ENCODE measurements at places on chromosomes 5 and 9. TPM values are rescaled to one million over a fixed set of nuclear protein-coding genes. Genes with fewer than 3 reads are reported as not detected.

DNA sequence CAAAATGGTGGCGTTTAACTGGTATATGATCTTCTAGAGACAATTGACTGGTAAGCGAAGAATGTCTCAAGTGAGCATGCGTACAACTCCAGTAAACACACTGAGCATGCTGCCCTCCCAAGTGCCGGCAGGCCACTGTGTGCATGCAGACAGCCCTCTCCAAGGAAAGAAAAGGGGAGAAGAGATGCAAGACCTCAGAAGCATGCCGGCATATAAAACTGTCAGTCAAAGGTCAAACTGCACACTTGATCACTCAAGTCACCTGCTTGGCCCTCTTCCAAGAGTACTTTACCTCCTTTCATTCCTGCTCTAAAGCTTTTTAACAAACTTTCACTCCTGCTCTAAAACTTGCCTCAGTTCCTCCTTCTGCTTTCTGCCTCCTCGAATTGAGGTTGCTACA, 910.2 kb downstream of the TAF11L14 start:
- H3K4me3 ChIP-seq: no peak overlapping the region
- no peaks in the 10 kb centered on the region for H3K27me3 ChIP-seq
- no peaks in the 10 kb centered on the region for H3K4me1 ChIP-seq
- no peak overlapping the region for H3K27ac ChIP-seq

GRCh38 chr5:43363445-43364152, 48.6 kb downstream of the CCL28 start:
- H3K4me3 ChIP-seq: no peak overlapping the region
- no peak for DNase-seq
- no peak overlapping the region for H3K27ac ChIP-seq
- H3K27me3 ChIP-seq: no peaks in the 10 kb centered on the region
- H3K4me1 ChIP-seq: no peaks in the 10 kb centered on the region

DNA sequence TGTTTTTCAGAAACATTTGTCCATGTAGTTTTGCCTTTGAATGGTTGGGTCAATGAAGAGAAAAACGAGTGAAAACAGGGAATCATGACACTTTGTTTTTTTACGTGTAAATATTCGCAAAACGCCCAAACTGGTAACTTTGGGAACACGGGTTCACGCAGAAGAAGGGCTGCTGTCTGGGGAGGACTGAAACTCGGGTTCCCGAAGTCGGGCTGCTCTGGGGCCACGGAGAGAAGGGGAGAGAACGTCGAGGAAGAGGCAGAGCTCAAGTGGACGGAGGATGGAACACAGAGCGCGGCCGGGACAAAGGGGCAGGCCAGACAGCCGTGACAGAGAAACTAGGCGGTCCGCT, 478 bp upstream of the SETD9 start:
- no peak for DNase-seq
- H3K27me3 ChIP-seq: no peaks in the 10 kb centered on the region
- H3K27ac ChIP-seq: peak overlapping the region; percentile 88
- peaks cover 11% of the 10 kb centered on the region for H3K4me1 ChIP-seq
- H3K36me3 ChIP-seq: no peaks in the 10 kb centered on the region

- peaks cover 77% of the 10 kb centered on the region for H3K4me1 ChIP-seq
- peak overlapping the region; percentile 87 for H3K4me3 ChIP-seq
- no peak for DNase-seq
- H3K36me3 ChIP-seq: peaks cover 15% of the 10 kb centered on the region
Measured at GRCh38 chr9:121368138-121368522, 1.9 kb downstream of the STOM start.

GRCh38 chr5:116521173-116521872, 53.3 kb downstream of the SEMA6A start:
- H3K27me3 ChIP-seq: no peaks in the 10 kb centered on the region
- H3K27ac ChIP-seq: no peak overlapping the region
- peaks cover 1% of the 10 kb centered on the region for H3K4me1 ChIP-seq
- no peak overlapping the region for H3K4me3 ChIP-seq
- DNase-seq: no peak

Gene PITX1
- total RNA-seq: not detected

DNA sequence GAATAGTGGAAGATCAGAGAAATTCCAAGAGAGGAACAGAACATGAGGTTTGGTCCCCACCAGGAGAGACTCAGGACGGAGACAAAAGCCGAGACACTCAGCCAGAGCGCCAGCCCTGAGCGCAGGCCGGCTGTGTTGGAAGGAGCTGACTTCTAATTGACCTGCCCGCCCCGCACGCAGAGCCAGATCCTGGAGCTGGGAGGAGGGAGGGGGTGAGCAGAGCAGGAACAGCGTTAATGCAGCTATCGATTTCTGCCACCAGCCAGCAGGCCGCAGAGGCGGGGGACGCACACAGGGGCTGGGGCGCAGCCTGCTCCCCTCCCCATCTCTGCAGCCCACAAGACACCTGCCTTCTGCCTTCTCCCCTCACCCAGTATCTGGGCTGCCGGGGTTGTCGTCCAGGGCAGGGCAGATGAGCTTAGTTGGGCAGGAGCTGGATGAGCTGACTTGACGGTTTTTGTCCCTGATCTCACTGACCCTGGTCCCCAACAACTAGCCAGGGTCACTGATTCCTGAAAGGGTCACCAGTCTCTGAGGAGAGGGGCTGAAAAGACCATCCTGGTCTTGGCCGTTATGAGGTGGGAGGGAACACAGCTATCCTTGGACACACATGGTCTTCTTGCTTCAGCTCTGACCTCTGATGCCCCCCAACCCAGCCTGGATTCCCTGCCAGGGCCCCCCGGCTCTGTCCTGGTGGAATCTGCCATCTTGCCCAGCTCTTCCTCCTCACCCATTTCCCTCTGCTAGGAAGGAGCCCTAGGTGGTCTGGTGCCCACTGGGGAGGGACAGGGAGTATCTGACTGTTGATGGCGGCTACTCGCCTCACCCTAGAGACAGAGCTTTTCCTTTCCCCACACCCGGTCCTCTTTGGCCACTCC, 29.8 kb downstream of the CXXC5 start:
- H3K27ac ChIP-seq: no peak overlapping the region
- DNase-seq: no peak
- no peaks in the 10 kb centered on the region for H3K27me3 ChIP-seq
- H3K4me1 ChIP-seq: peaks cover 15% of the 10 kb centered on the region
- peaks cover 20% of the 10 kb centered on the region for H3K36me3 ChIP-seq
- no peak overlapping the region for H3K4me3 ChIP-seq

DNA sequence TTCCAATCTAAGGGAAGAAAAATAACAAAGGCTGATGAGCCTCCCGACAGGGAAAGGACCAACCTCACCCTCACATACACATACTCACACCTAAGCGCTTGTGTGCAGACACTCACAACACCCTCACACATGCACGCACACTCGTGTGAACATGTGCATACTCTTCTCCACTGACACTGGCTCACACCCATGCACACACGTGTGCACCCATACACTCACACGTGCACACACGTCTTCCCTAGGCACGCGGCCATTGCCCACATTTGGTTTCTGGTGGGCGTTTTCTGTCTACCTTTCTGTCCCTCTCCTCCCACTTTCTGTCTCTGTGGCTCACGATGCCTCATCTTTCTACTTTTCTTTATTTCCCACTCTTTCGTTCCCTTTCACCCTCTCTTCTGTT, 169.7 kb upstream of the MVB12B start:
- H3K36me3 ChIP-seq: no peaks in the 10 kb centered on the region
- H3K27ac ChIP-seq: no peak overlapping the region
- H3K4me1 ChIP-seq: no peaks in the 10 kb centered on the region
- DNase-seq: peak; percentile 23
- H3K4me3 ChIP-seq: no peak overlapping the region
- peaks cover 13% of the 10 kb centered on the region for H3K27me3 ChIP-seq

- DNase-seq: no peak
- H3K27me3 ChIP-seq: no peaks in the 10 kb centered on the region
- H3K36me3 ChIP-seq: no peaks in the 10 kb centered on the region
- no peak overlapping the region for H3K4me3 ChIP-seq
- no peaks in the 10 kb centered on the region for H3K4me1 ChIP-seq
Measured at GRCh38 chr5:35561396-35561795, 56.3 kb upstream of the SPEF2 start.

DNA sequence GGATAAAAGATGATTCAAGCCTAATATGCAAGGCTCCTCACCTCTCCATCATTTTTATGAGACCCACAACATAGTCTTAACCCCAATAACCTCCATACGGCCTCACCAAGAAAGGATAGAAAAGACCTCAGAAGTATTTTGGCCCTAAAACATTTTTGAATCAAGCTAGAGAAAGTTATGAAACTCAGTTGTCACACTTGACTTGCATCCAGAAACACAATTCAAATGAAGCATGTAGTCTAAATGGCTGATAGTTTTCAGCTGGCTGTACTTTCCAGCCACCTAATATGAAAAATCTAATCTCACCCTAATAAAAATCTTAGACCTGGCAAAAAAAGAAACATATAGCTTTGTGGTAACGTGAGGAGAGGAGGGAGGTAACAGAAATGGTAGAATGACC, 116.1 kb downstream of the ARL15 start:
- H3K27me3 ChIP-seq: no peaks in the 10 kb centered on the region
- DNase-seq: no peak
- H3K36me3 ChIP-seq: no peaks in the 10 kb centered on the region

Gene SHISAL2B
- total RNA-seq: not detected

GRCh38 chr5:61256474-61256873, 75.6 kb upstream of the ZSWIM6 start:
- no peak overlapping the region for H3K27ac ChIP-seq
- no peaks in the 10 kb centered on the region for H3K27me3 ChIP-seq
- H3K4me1 ChIP-seq: peaks cover 3% of the 10 kb centered on the region
- no peak overlapping the region for H3K4me3 ChIP-seq

DNA sequence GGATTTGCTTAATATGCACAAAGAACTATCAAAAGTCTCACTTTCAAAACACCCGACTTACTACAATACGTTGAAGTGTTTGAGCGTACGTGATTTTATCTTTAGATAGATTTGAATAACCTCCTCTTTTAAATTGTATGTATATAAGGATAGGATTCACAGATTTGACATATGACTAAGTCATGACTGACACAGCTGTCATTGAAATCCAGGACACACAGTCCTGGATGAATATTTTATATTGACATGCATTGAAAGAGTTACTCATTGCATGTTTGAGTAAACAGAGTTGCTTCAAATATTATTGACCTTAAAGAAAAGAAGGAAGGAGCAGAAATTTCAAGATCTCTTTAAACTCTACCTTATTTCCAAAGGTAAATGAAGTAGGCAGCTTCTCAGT, 3.3 kb downstream of the MUSK start:
- DNase-seq: no peak
- H3K36me3 ChIP-seq: no peaks in the 10 kb centered on the region
- no peak overlapping the region for H3K4me3 ChIP-seq
- no peaks in the 10 kb centered on the region for H3K27me3 ChIP-seq

DNA sequence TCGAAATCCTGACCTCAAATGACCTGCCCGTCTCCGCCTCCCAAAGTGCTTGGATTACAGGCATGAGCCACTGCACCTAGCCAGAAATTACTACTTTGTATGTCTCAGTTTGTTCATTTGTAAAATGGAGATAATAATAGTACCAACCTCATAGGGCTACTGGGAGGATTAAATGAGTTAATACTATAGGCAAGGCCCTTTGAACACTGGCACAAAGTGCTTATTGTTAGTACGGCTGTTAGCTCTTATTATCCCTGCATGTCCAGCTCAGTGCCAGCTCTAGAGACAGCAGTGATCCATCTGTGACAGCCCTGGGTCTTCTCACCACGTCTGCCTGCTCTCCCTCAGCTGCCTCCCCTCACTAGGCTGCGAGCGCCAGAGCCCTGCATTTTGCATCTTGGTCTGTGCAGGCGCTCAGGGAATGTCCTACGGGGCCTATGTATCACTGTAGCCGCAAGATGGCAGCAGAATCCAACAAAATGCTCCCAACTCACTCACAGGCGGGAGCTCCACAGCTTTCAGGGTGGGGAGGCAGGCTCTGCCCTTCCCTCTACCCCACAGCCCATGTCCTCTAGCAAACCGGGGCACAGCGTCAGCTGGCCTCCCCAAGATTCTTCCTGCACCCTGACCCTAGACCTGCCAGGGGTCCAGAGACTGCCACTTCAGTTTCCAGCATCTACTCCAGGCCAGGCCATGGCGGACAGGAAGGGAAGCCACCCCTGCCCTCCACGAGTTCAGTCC, 17.7 kb upstream of the AKNA start:
- H3K27me3 ChIP-seq: no peaks in the 10 kb centered on the region
- H3K4me3 ChIP-seq: no peak overlapping the region
- no peaks in the 10 kb centered on the region for H3K36me3 ChIP-seq
- H3K4me1 ChIP-seq: no peaks in the 10 kb centered on the region
- H3K27ac ChIP-seq: no peak overlapping the region

Gene PCDHA1
- total RNA-seq: not detected

DNA sequence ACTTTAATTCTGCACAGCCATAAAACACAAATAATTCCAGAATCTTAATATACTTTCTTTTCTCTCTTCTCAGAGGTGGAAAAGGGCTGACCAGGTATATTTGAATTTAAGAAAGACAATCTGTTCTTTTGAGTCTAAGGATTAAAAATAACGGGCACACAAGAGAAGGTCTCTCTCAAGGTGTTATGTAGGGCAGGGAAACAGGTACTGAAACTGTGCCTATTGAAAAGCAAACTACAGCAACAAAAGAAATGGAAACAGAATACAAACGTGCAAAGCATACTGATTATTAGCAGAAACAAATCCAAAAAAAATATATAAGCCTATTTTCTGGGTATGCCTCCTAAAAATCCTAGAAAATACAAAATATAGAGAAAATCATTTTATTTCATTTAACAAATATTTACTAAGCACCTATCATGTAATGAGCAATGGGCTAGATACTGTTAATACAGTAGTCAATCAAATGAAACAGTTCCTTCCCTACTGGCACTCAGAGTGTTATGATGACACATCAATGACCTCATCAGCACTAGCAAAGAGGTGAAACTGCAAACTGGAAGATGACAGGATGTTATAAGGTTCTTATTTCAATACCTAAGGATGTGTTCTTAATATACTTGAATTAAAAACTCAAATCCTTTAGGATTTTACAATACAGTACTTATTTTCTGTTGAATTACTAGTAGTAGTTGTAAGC, 87.7 kb downstream of the AUH start:
- DNase-seq: no peak
- no peaks in the 10 kb centered on the region for H3K27me3 ChIP-seq
- no peaks in the 10 kb centered on the region for H3K36me3 ChIP-seq
- H3K4me1 ChIP-seq: no peaks in the 10 kb centered on the region
- no peak overlapping the region for H3K27ac ChIP-seq
- no peak overlapping the region for H3K4me3 ChIP-seq

GRCh38 chr5:151819830-151820229, 48.1 kb downstream of the G3BP1 start:
- H3K27ac ChIP-seq: no peak overlapping the region
- no peaks in the 10 kb centered on the region for H3K27me3 ChIP-seq
- peaks cover 3% of the 10 kb centered on the region for H3K36me3 ChIP-seq
- no peaks in the 10 kb centered on the region for H3K4me1 ChIP-seq

Gene OR1Q1
- not detected for total RNA-seq

- H3K27ac ChIP-seq: no peak overlapping the region
- H3K4me3 ChIP-seq: no peak overlapping the region
- H3K4me1 ChIP-seq: no peaks in the 10 kb centered on the region
Measured at GRCh38 chr5:83714810-83715209, 5.8 kb downstream of the HAPLN1 start.

Gene IRGM
- total RNA-seq: not detected

Gene RLN2
- not detected for total RNA-seq

- H3K27ac ChIP-seq: no peak overlapping the region
- peaks cover 10% of the 10 kb centered on the region for H3K4me1 ChIP-seq
- H3K27me3 ChIP-seq: no peaks in the 10 kb centered on the region
- H3K4me3 ChIP-seq: no peak overlapping the region
Measured at GRCh38 chr9:136075134-136075841, 19.8 kb downstream of the NACC2 start.
